ENCODE measurements at places on chromosomes 12 and 14. TPM values are rescaled to one million over a fixed set of nuclear protein-coding genes. Genes with fewer than 3 reads are reported as not detected.

Gene SDR9C7
- polyA plus RNA-seq, result not detected

Gene BICDL1
- polyA plus RNA-seq, result 0.12 TPM

Gene ZFYVE21
- polyA plus RNA-seq, result 48.8 TPM

Gene AGAP2
- 8.6 TPM for polyA plus RNA-seq

Gene ARHGDIB
- 65.8 TPM for polyA plus RNA-seq

Gene KRT73
- polyA plus RNA-seq, result not detected

Gene FITM1
- polyA plus RNA-seq, result 43.3 TPM

Gene DCAF11
- polyA plus RNA-seq, result 111 TPM

GRCh38 chr14:85599939-85600338 lies 70.0 kb downstream of the FLRT2 start:
- no peak for DNase-seq

DNA sequence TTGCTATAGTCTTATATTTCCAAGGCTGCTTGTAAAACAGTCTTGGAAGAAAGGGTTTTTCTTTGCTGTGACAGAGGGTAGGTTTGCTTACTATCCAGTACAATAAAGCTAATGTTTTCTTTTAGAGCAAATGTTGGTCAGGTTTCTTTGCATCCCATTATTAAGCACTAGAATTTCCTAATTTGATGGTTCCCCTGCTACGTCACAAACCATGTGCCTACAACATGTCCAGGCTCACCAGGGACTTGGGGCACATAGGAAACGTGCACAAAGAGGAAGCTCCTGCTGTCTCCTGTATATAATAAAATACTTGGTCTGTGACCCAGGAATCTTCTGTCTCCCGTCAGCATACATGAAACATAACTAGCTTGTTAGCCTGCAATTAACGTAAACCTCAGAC lies 486.3 kb upstream of the LRFN5 start:
- no peak for DNase-seq

DNA sequence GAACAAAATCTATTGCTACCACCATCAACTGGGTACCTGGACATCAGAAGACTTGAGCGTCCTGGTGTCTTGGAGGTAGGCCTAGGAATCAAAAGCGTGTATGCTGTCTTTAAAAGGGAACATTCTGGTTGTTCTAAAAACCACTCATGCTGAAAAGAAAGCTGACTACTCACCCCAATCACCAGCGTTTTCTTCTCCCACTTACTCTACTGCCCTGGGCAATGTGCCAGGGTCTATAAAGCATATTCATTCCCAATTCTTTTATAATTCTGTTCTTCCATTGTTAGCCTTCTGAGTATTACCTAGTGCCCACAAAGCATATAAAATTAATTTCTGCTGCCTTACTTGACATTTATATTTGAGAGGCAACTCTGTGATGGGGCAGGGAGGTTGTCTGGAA lies 133.4 kb downstream of the KCNA5 start:
- no peak for DNase-seq

GRCh38 chr14:69398053-69398817 lies at the start of the genes ERH and SLC39A9:
TSS of gene ERH (minus strand) at chr14:69398299. CDS start at chr14:69398233, 66 bp downstream.
TSS of gene SLC39A9 (plus strand) at chr14:69398692. CDS start at chr14:69399370, 678 bp downstream.
- DNase-seq, result peak; percentile 97

DNA sequence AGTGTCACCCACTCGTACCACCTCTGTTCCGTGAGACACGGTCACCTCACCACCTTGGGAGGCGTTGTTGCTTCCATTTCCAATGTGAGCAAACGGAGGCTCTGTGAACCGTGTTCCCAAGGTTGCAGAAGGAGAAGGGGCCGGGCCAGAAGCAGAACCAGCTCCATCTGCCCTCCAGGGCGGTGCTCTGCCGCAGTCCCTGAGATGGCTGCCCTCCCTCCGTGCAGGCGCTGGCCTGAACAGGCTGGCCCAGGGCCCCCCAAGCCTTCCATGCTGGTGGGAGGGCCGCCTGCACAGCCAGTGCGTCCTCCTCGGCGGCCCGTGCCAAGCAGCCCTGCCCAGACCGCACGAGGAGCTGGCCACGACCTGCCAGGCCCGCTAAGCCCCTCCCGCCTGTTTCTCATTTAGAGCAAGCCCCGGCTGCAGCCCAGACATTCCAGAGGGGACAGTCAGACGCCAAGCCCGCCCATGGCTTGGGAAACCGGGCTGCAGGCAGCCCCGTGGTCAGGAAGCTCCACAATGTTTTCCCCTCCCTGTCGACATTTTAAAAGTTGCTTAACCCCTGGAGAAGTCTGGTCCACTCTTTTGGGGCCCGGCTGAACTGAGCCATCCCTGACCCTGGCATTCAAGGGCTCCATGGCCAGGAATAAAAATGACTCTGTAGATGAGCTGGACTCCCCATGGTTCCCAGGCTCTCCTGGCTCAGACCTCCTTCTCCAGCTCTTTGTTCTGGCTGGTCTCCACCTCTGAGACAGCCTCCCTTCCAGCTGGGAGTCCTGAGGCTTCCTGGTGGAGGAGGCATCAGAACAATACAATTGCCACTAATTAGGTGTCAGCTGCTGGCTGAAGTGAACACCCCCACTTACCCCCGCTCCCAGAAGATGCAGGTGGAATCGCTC lies 236.0 kb downstream of the BCL11B start:
- DNase-seq, result peak; percentile 87

GRCh38 chr12:19191563-19191962 lies 62.0 kb downstream of the PLEKHA5 start:
- DNase-seq, result no peak

GRCh38 chr12:58860788-58861240 lies 59.5 kb downstream of the LRIG3 start:
- no peak for DNase-seq

GRCh38 chr12:112862636-112863290 lies 44.0 kb upstream of the OAS1 start:
- DNase-seq, result no peak

DNA sequence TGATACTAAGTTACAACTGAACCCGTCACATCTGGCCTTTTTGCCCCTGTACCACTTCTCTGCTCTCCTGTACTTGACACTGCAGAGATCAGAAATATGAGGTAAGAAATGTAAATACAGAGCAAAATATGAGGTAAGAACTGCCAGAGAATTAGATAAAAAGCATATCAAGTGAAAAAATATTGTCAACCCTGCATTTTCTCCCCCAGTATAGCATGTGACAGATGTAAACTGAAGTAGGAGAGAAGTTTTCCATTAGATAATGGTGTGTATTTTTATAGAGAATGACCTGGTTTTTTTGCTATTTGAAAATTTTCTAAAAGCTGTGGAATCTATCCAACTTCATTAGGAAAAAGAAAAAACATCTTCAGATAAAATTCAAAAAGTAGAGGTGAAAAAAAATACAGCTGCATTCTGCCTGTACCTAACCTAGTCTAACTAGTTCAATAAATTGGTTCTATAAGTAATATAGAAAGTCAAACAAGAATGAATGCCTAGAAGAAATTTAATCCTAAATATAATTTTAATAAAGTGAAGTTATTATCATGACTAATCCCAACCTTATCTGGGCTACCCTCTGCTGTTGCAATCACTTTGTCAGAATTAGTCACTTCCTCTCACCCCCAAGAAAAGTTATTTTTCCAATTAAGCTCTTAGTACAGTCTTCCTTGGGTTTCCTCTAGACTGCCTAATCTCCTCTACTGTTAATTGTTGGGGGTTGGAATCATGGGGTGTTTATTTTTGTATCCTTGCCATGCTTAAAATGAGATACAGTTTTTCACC lies 210.0 kb downstream of the RASSF9 start:
- no peak for DNase-seq

DNA sequence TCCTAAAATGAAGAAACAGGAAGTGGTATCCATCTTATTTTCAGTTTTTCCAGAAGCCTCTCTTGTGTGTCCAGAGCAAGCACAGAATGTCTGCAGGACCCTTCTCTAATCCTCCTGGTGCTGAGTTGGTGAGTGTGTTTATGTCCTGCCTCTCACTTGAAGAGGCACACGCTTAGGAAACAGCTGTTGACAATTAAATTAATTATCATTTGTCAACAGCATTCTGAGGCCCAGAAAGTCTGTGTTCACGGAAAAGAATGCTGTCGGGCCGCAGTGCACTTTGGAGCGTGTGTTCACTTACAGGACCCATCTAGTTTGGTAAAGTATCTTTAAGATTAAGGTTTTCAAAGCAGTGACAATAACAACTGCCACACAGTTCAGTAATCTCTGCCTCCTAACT lies 70.5 kb downstream of the LMNTD1 start:
- DNase-seq, result no peak

GRCh38 chr14:74302152-74302628 lies 544 bp downstream of the ABCD4 start:
- DNase-seq, result no peak

DNA sequence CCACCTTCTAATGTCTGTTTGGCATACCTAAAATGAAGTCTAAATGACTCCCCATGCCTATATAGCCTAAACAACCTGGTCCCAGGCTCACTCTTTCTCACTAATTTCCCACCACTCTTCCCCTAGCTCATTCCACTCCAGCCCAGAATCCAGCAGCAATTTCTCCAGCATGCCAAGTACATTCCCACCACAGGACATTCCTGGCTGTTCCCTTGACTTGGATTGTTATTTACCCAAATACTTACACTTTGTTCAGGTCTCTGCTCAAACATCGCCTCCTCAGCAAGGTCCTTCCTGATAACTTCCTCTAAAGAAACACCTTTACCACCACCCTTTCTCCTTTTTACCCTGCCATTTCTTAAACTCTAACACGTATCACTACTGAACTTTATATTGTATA lies 743.4 kb downstream of the RPS29 start:
- DNase-seq, result no peak

- DNase-seq, result no peak
Observed at GRCh38 chr12:6932766-6933165, 5.0 kb downstream of the ATN1 start.

- DNase-seq, result no peak
Observed at GRCh38 chr12:26374934-26375680, 179.7 kb downstream of the SSPN start.

- DNase-seq, result no peak
Observed at GRCh38 chr12:69332815-69333358, 15.3 kb upstream of the LYZ start.

- no peak for DNase-seq
Observed at GRCh38 chr14:97074456-97074855, 277.3 kb downstream of the VRK1 start.

GRCh38 chr12:1343422-1343821 lies 251.0 kb downstream of the FBXL14 start:
- no peak for DNase-seq

- no peak for DNase-seq
Observed at GRCh38 chr14:101226265-101226602, 322.7 kb upstream of the RTL1 start.

- no peak for DNase-seq
Observed at GRCh38 chr12:113043240-113043639, 13.3 kb upstream of the DTX1 start.

GRCh38 chr12:27806259-27806658 lies 26.2 kb upstream of the MANSC4 start:
- DNase-seq, result no peak

- DNase-seq, result peak; percentile 11
Observed at GRCh38 chr12:34394211-34395055, 372.1 kb downstream of the ALG10 start.

DNA sequence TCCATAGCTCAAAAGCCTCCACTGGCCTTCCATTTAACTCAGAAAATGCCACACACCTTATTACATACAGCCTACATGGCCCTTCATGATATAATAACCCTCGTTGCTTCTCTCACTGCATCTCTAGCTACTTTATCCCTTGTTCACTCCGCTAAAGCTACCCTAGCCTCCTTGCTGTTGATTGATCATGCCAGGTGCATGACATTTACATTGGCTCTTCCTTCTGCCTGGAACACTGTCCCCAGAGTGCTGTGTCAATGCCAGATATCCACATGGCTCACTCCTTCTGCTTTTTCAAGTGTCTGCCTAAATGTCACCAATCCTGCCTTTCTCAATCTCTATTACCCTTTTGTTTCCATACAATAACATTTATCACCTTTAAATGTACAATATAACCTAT lies 58.3 kb downstream of the CAND1 start:
- DNase-seq, result no peak

DNA sequence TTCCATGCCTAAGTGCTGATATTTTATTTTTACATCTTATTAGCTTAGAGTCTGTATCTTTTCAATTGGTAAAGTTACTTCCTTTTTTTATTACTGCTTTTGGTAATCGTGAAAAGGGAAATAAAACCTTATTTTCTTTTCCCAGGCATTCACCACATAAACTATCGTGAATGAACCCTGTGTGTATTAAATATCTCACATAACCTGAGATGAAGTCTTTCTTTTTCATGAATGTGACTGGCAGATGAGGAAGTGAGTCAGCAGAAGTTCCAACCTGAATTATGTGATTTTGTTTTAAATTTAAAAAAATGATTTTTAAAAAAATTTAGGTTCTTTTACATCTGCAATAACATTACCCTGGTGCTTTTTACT lies 26.0 kb downstream of the MYBPC1 start:
- DNase-seq, result no peak

DNA sequence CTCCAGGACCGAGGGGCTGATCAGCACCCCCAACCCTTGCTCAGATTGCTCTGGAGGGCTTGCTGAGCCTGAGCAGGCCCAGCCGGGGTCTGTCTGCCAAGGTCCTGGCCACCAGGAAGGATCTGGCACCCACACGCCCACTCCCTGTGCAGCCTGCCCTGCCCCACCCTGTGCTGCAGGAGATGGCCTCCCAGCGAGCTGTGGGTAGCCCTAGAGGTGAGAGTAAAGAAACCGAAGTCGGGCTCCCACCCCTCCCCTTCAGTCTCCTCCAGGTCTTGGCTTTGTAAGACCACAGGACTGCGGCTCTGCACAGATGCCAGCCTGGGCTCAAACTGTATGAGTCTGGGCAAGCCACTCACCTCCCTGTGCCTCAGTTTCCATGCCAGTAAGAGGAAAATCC lies 307.8 kb downstream of the BCL11B start:
- no peak for DNase-seq

DNA sequence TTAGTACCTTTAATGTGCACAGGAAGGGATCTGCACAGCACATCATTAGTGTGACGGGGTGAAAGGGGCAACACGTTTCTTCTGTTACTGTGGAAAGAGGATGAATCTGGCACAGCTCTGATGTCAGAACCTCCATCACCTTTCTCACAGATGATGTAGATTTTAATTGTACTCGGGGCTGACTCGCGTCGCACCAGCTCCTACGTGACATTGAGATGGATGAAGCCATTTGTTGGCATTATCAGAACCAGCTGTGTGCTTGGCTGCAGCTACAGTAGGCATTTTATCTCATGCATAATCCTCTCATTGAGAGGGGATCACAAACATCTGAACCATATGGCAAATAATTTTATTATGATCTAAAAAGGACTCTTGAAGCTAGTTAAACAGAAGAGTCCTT lies 173.6 kb downstream of the PDZRN4 start:
- no peak for DNase-seq

- no peak for DNase-seq
Observed at GRCh38 chr12:15672671-15673270, 116.4 kb downstream of the EPS8 start.

GRCh38 chr12:104304261-104305009 lies 896 bp downstream of the EID3 start:
- no peak for DNase-seq

DNA sequence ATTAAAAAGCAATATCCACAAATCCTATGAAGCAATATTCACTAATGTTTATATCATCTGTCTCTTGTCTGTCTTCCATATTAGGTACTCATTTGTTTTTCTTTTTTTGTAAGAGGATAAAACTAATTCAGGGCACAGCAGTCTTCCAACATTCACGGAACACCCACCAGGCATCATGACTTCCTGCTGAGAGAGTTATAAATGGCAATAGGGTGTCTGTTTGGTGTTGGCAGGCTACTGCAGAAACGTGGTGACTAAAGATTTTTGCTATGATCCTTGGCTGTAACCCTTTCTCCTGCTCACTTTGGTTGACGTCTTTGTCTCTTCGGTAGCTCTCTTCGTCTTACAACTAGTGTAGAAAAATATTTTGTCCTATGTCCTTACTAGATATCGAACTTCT lies 860.6 kb upstream of the MGAT4C start:
- DNase-seq, result no peak
